NCI-H2081 treated with DMSO at 0.1 percent for 48 hours (cell line): ENCODE measurements at places on chromosomes 4 and X.

DNA sequence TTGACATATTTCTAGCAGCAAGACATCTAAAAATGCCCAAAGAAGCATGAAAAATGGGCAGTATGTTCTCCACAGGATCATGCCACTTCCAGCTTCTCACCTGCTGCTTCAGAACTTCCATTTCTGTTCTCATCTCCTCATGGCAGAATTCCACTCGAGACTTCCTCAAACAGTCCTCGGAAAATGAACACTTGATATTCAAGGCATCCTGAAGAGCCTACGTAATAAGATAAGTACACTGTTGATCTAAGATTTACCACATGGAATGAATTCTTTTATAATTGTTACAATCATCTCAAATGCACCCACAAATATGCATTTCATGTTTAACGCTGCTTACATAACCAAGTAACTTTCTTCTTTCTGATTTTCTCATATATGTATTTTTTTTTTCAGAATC, 14.1 kb downstream of the TNIP3 start:
- DNase-seq, result no peak

DNA sequence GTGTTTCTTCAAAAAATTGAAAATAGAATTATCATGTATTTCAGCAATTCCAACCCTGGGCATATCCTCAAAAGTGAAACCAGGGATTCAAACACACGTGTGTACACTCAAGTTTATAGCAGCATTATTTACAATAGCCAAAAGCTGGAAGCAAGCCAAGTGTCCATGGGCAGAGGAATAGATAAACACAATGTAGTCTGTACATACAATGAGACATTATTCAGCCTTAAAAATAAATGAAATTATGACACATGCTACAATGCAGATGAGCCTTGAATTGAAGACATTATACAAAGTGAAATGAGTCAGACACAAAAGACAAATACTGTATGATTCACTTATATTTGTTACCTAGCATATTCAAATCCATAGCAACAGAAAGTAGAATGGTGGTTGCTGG, 853.4 kb downstream of the STIM2 start:
- no peak for DNase-seq

GRCh38 chr4:13484749-13485221, 645 bp upstream of the RAB28 start:
- DNase-seq, result no peak

DNA sequence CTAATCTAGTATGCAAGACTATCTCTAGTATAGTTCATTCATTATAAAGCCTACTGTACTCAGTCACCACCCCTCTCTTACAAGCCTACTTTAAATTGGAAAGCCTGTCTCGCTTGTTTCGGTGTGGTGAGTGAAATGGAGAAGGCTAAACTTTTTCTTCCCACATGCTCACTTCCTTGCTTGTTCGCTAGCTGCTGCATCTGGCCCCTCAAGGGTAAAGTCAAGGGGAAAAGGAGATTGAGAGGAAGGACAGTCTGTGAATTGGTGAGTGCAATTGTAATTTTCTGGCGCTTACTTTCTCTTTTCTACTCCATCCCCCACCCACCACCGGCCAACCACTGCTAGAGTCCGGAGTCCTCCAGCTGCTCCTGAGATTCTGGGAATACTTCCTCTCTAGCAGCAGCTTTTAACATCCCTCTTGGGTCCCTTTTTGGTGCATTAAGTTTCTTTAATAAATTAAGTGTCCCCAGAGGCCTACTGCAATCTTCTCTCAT, 12.1 kb upstream of the ARAP2 start:
- no peak for DNase-seq

GRCh38 chrX:21698272-21698671, 40.1 kb upstream of the KLHL34 start:
- DNase-seq, result no peak

DNA sequence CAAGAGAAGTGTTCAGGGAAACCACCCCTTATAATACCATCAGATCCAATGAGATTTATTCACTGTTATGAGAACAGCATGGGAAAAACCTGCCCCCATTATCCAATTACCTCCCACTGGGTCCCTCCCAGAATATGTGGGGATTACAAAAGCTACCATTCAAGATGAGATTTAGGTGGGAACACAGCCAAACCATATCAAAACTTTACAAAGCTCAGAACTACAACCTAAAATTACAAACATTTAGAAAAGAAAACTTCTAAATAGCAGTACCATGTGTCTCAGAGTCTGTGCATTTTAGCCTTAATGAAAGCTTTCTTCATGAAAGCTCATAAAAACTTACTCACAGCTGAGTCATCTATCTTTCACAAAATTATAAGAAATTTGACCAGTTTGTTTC, 1442.8 kb upstream of the PCDH7 start:
- DNase-seq, result no peak

GRCh38 chrX:115689931-115690330, 129.0 kb downstream of the PLS3 start:
- DNase-seq, result no peak

GRCh38 chr4:81605271-81605670, 133.6 kb upstream of the RASGEF1B start:
- DNase-seq, result no peak

DNA sequence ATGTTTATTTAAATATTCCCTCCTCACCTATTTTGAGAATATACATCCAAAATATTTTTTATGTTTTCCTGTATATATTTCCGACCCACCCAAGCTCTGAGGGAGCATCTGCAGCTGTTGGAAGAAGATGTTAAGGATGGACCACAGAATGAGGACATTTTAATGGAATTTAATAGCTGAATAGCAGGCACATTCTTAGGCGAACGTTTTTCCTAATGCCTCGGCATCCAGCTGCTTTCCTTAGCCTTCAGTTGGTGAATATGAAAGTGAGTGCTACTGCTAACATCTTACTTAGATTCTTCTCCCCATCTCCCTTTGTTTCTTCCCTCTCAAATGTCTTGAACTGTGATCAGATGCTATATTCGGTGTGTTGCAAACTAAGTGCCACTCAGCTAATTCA, 158.0 kb upstream of the CTSO start:
- DNase-seq, result no peak

GRCh38 chr4:42398171-42398870, 1.0 kb downstream of the SHISA3 start:
- no peak for DNase-seq

DNA sequence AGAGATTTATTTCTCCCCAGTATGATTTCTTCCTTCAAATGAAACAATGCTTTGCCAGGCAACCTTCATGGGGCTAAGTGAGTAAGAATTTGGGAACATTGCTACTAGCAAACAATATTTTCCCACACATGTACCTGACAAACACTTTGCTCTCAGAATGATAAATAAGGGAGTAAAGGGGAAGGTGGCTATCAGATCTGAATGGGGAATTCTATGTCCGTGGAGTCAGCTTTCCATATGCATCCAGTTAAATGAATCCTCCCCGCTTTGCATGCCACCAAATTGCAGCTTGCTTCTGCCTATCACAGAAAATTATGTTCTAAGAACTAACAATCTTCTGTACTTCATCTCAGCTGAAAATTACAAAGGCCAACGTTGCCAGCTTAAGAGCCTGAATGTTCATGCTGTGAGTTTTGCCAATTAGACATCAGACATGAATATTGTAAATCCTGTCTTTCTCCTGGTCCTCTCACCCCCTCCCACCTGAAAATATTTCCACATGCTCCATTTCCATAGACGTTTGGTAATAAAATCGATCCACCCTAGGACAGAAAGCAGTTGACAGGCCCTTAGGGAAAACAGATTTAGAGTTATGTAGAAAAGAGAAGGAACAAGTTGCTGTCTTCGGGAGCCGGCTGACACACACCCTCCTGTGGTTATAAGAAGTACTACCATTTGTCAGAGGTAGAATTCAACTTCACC, 6.3 kb downstream of the MEPE start:
- DNase-seq, result no peak

GRCh38 chr4:19657856-19658255, 593.8 kb upstream of the SLIT2 start:
- no peak for DNase-seq

- no peak for DNase-seq
Observed at GRCh38 chr4:8507624-8508023, 67.0 kb downstream of the TRMT44 start.

DNA sequence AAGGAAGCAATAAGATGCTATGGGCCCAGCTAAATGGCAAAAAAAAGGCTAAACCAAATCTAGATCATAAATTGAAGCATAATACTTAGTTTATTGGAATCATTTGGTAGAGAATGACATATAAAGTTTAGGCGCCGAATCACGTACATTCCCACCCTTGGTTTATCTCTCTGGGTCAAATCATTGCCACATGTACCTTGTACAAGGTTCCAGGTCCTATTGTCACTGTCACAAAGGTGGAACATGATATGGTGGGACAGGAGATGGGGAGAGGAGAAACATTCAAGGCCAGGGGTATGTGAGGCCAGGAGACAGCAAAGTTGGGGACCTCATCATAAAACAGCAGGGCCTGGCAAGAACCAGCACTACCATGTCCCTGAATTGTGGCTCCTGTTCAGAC, 13.4 kb downstream of the MAML3 start:
- DNase-seq, result no peak

DNA sequence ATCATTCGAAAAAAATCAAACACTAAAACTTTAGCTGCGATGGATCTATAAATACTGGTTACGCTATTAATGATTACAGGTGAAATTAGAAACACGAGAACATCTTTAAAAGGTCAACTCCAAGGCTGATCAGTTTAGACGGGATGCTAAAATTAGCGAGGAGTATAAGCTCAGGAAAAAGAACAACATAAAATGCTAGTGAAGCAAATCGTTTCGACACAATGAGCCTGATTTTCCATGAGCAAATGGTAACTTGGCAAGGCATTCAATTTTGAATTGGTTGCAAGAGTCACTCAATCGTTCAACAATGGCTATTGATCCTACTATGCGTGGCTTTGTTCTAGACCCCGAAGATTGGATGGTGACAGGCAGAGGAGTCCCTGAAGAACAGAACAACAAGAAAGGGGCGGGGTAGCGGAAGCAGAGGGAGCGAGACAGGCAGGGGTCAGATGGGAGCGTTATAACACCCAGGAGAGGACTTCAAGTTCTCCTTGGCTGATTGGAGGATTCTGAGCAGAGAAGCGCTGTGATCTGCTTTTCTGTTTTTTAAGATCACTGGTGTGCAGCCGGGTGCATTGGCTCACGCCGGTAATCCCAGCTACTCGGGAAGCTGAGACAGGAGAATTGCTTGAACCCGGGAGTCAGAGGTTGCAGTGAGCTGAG, 146.5 kb downstream of the RBM47 start:
- no peak for DNase-seq

DNA sequence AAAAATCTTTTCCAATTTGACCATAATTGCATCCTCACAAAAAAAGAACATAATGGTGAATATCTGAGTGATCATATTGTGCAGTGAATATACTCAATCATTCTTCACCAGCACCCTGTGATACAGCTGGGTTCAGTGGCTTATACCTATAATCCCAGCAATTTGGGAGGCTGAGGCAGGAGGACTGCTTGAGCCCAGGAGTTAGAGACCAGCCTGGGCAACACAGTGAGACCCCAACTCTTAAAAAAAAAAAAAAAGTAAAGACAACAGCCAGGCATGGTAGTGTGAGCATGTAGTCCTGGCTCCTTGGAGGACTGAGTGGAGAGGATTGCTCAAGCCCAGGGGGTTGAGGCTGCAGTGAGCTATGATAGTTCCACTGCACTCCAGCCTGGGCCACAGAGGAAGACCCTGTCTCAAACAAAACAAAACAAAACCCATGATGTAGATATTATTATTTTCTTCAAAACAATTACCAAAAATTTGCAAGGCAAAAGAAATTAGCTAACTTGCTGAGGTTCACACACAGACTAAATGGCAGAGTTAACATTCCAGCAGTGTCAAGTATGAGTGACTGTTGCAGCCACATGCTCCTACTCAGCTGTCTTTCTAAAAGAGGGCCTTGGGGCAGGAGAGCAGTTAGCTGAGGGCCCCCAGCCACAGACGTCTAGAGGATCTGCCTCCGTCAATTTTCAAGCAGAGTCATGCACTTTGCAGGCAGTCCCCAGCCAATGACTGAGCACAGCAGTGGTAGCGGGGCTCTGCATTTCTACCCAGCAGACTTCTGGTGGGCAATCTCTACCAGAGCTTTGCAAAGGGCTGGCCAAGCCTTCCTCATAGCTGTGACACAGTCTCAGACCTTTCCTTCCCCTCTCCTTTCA, 33.4 kb downstream of the ADGRA3 start:
- no peak for DNase-seq
